SW 1271 (cell line): ENCODE measurements at places on chromosomes 2 and 18.

DNA sequence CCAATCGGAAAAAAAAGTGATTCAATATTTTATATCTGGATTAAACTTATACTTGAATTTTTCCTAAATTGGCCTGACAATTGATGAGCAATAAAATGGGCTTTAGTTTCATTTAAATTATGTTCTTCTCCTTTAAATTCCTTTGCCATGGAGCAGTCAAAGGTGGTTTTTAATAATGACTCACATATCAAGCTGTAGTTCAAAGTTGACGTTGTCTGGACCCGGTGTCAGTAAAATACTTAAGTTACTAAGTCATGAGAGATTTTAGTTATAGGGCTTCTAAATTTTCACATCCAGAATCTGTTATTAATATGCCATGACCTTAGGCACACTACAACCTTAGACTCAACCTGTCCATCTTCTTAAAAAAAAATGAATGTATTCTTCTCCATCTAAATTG lies 62.5 kb downstream of the CDH2 start:
- DNase-seq: peak; percentile 33

DNA sequence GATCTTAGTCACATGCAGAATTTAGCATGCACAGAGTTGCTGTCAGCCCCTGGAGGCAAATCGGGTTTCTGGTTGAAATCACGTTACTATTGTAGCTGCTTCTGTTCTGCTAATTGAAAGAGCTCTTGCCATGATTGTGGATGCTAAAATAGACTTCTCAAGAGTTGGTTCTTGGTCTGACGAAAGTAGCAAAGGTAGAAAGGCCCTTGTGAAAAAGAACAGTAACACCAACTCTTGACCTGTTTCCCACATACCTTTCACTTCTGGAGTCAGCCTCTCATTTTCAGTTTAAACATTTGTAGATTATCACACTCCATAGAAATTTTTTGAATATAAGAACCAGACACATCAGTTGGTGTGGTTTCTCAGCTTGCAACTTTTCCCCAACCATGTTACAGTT lies 110.0 kb upstream of the EPB41L3 start:
- DNase-seq: no peak

GRCh38 chr18:48988508-48989303 lies 37.9 kb upstream of the SMAD7 start:
- DNase-seq: no peak

DNA sequence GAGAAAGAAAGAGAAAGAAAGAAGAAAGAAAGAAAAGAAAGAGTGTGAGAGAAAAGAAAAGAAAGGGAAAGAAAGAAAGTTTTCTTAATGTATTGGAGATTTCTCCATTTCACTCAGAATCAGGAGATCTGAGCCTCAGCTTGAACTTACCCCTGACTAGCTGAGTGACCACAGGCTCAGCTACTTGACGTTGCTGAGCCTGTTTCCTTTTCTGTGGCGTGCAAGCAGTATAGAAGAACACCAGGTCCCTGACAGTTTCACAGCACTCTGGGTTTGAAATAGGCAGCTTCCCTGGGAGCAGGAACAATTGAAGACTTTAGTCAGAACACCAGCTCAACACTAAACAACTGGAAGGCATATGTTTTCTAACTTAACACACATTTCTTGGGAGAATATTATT lies 44.7 kb downstream of the MARCO start:
- DNase-seq: no peak

GRCh38 chr2:45840481-45840880 lies 189.0 kb downstream of the PRKCE start:
- DNase-seq: no peak

DNA sequence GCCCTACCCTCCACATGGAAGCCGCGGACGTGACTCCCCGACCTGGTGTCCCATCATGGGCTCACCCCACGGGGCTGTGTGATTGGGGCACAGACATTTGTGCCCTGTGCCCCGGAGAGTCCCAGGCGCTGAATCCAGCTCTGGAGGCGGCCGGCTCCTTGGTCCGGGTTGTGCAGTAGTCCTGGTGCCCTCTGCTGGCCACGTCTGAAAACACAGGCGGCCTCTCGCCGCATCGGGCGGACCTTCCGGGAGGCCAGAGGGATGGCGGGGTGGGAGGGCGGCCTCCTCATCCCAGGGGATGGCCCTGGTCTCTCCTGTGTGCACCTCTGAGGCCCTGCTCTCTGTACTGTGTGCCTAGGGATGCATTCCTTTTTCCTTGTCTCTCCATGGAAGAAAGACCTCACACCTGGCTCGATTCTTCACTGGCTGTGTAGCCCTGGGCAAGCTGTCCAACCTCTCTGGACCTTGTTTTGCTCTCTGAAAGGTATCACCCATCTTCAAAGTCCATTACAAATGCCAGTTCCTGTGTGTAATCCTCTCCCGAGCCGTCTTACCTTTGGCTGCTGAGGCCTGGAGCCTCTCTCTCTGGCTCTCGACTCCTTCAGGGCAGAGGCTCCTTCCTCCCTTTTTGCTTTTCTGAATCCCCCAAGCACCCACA lies 27.6 kb downstream of the CELF4 start:
- DNase-seq: no peak
